Stimulated activated CD4-positive, alpha-beta T cell treated with anti-CD3 and anti-CD28 coated beads, Interleukin-1b, Interleukin-23, amount 100 ng/mL, for 24 hours (primary cell): ENCODE measurements at places on chromosomes 2 and 18.

GRCh38 chr18:51382081-51382480 lies 184.6 kb upstream of the MEX3C start:
- no peak for DNase-seq

- no peak for DNase-seq
These were observed 692 bp upstream of the RAX start for GRCh38 chr18:59273759-59274532.

DNA sequence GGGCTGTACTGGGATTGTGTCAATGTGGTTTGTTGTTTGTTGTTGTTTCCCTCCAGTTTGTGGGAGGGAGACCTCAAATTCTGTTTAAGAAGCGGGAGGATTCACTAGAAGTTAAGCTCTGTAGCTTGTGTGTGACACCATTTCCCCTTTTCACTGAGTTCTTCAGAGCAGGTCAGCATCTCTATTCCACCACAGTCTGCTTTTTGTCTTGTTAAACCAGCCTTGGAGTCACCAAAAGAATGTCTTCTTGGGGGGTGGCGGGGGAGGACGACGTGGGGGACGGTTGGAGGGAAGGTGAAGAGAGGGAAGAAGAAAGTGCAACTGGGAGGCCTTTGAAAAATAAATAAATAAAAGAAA lies 2.3 kb upstream of the BCL11A start:
- DNase-seq = no peak

DNA sequence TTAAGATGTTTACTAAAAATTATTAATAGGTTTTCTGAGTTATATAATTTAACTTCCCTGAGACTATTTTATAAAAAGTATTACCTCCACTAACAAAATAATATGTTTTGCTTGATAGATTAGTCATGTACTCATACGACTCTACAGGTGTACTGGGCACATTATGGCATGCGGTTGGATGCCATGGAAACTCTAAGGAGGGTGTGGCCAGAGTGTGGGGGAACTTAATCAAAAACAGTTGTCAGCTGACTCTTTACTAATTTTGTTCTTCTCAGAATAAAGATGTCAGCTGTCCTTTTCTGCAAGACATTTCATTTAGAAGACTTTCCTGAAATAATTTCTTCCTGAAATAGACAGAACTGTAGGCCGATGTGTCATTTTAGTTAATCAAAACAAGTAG lies 228.3 kb upstream of the SIX3 start:
- DNase-seq = no peak

- DNase-seq = no peak
These were observed 173.8 kb downstream of the DPP4 start for GRCh38 chr2:161900241-161900640.

DNA sequence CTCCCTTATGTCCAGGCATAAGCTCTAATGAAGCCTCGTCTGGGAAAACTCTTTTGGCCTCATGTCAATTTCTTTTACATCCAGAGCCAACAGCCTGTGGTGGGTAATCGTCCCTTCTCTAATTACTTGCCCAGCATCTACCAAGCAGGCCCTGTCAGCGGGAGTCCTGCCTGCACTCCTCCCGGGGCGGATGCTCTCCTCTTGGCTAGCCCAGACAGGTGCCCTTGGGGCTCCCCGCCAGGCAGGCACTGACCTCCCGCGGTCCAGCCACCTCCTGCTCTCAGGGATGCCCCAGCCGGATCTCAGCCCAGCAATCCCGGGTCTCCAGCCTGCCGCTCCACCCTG lies 74.2 kb downstream of the NCAPH start:
- no peak for DNase-seq

DNA sequence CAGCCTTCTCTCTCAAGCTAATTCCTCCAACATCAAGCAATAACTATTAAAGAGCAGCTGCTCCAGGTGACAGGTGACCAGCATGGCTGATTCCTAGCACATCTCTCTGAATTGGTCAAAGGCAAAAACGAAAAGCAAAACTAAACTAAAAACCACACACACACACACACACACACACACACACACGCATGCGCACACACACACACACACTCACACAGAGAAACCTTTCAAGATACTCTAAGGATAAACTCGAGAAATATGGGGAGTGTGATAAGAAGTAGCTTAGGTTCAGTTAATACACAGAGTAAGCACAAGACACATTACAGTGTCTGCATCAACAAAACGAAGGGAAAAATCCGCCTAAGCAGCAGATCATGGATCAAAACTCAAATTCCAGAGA lies 74.5 kb upstream of the FZD7 start:
- no peak for DNase-seq

DNA sequence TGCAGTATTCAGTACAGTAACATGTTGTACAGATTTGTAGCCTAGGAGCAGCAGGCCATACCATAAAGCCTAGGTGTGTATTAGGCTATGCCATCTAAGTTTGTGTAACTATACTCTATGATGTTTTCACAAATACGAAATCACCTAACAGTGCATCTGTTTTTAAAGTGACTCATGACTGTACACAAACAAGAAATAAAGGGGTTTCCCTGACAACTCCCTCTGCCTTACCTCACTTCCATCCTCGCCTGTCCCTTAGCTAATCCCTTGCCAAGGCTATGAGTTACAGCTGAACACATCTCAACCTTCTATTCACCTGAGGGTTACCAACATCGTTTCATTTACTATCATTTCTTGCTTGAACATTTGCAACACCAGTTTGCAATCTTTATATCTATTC lies 78.6 kb upstream of the RPRM start:
- no peak for DNase-seq

- DNase-seq = no peak
These were observed 590.3 kb upstream of the CNTNAP5 start for GRCh38 chr2:123434546-123435395.

GRCh38 chr2:43484323-43484930 lies 111.4 kb downstream of the THADA start:
- DNase-seq = no peak

DNA sequence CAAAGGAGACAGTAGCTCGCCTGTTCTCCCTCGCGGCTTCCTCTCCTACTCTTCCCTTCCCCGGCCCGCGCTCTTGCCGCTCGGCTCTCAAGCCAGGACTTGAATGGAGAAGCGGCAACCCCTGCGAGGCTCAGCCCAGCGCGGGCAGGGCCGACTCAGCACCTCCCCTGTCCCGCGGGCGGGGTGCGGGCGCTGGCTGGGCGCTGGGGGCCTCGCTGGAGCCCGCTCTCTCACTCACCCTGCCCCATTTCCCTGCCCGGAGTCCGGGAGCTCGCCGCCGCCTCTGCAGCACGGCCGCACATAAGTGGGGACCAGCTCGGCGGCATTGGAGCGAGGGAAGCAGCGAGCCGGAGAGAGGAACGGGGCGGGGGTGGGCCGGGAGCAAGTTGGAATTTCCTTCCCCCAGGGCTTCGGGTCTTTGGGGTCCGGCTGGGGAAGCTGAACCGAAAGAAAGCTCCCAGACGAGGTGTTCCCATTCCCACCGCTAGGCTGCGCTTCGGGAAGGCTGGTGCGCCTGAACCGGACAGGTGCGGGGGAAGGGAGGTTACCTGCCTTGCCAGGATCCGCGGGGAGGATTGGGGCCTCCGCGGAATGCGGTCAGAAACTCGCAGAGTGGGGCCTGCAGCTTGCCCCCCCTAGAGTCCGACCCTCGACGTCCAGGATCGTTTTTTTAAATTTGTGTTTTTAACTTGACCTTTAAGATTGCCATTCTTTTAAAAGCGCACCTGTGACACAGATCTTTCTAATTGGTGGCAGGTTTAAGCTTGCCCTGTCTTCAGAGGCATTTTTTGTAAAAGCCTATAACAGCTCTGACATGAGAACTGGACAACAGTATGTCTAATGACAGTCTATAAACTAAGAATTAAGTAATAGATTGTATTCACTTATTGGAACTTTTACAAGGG lies at the start of gene COBLL1:
COBLL1 (minus strand) TSS at position 105 of the 905 bp plus-strand sequence. CDS start 627 bp downstream, outside the sequence.
- no peak for DNase-seq

DNA sequence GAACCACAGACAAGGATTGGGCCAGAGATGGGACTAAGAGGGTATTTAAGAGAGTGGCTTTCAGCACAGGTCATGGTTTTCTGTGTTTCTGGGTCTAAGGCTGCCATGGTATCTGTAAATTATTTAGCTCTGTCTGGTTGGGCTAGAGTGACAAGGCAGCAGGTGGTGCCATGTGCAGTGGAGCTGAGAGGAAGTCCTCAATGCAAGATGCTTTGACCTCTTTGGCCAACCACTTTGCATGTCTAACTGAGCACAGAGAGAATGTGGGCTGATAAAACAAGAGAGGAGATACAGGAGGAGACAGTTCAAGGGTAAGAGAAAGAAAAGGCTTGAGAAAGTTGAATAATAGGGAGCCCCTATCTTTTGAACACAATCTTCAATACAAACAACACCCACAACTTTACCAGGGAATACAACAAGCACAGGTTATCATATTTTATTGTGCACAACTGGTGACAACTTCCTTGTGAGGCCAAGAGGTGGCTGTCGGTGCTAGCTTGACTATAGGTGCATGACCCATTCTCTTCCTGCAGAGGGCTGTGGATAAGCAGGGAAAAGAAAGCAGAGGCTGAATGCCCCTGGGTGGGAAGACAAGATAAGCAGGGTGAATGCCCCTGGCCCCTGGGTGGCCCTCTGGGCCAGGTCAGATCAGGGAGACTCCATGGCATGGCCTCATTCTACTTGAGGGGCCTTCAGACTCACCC lies 12.3 kb downstream of the FLACC1 start:
- DNase-seq = no peak

DNA sequence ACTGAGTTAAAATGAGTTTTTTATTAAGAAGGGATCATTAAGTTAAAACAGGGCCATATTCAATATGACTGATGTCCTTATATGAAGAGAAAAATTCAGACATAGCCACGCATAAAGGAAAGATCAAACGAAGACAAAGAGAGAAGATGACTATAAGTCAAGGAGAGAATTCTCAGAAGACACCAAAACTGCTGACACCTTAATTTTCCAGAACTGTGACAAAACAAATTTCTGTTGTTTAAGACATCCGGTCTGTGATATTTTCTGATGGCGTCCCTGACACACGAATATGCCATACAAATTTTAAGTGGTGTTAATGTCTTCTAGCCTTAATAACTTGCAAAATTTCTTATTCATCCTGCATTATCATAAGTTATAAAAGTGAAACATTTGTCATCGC lies 1325.2 kb upstream of the DDX18 start:
- DNase-seq = no peak

- no peak for DNase-seq
These were observed 22.3 kb downstream of the KRTCAP3 start for GRCh38 chr2:27464443-27464842.

- no peak for DNase-seq
These were observed 1045.1 kb upstream of the POU3F3 start for GRCh38 chr2:103808814-103809213.

DNA sequence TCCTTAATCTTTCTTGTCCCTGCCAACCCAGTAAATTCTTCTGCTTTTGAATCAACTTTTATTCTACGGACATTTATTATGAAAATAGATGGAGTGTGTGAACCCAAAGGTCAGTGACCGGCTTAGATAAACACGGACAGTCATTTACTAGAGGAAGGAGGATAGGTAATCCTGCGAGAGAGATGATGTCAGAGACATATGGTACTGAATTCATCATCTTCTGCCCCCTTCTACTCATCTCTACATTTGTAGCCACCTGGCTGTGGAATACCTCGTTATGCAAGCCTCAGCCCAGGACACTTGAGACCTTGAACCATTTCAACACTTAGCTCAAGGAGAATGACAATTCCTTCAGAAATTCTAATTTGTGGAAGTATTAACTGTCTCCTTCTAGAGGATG lies 443.6 kb downstream of the TDRD15 start:
- DNase-seq = no peak

DNA sequence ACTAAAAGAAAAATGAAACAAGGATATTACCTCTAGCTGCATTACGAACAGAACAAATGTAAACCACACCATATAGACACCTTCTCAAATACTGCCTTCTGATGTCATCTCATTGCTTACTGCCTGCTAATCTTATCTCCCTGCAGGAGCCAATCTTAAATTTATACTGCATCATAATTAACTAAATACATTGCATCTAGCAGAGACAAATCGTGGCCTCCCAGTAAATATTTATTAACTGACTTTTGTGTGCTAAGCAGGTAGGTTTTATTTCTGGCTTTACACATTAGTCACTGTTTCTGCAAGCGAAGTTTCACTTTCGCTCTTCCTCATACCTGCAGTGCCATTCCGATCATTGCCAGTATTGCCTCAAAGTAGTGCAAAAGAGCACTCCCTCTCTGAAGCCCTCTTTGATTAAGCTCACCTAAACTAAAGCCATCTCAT lies 67.5 kb downstream of the SPATS2L start:
- DNase-seq = no peak

- DNase-seq = no peak
These were observed 44.8 kb downstream of the FTCDNL1 start for GRCh38 chr2:199806179-199806578.

- DNase-seq = no peak
These were observed 114.0 kb upstream of the GLS start for GRCh38 chr2:190766595-190766994.

DNA sequence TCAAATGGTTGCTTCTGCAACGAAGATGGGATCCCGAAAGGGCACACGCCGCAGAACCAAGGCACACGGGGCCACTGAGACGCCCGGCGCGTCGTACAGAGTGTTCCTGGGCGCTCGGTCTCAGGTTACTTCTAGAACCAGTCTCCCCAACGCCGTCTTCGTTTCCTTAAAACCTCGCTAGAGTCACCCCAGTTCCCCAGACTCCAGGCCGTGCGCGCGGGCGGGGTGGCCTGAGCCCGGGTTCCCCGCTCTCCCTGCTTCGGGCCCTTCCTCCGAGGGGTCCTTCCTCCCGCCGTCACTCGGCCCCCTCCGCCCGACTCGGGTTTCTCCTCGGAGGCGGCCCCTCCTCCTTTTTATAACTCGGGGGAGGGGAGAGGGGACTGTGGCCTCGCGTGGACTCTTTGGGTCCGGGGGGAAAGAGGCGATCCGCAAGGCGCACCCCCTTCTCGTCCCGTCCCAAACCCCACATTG lies 774 bp upstream of the FZD7 start:
- peak; percentile 5 for DNase-seq

DNA sequence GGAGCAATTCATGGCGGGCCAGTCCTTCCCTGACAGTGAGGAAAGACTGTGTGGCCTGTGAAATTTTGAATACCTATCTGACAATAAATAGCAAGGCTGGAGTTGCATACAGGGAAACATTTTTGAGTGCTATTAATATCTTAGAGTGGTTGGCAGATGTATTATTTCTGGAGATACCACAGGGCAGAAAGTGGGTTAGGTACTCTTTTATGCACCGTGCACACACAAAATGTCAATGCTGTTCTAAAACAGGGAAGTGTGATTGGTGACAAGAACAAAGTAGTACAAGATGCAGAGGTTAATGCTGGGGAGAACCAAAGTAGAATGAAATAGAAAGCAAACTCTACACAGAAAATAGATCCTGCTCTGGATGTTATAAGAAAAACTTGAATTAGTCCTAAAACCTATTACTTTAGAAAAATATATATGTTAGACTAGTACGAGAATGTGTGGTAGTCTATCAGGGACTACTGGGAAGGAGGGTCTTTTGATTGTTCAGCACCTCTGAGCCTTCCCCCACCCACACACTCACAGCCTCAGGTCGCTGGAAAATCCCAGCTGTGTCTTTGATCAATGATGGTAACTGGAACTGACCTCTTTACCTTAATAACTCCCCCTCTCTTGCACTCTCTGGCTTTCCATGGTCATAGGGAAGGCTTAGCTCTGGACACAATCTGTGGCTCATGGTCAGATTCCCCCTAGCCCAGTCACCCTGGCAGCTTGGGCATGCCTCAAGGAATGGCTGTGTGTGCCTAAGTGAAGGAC lies 58.2 kb downstream of the SERPINB8 start:
- DNase-seq = no peak

GRCh38 chr2:129302106-129302505 lies 677.4 kb upstream of the RAB6C start:
- no peak for DNase-seq
